Cardiac muscle cell (in vitro differentiated cells and primary cell): ENCODE measurements at places on chromosomes 13 and 19. TPM values are rescaled to one million over a fixed set of nuclear protein-coding genes. Genes with fewer than 3 reads are reported as not detected.

- no peak for DNase-seq
These were observed 39.6 kb downstream of the SHISA2 start for GRCh38 chr13:26011996-26012821.

GRCh38 chr19:54684527-54684926 lies 21.7 kb downstream of the LILRB4 start:
- DNase-seq, result peak; percentile 1

DNA sequence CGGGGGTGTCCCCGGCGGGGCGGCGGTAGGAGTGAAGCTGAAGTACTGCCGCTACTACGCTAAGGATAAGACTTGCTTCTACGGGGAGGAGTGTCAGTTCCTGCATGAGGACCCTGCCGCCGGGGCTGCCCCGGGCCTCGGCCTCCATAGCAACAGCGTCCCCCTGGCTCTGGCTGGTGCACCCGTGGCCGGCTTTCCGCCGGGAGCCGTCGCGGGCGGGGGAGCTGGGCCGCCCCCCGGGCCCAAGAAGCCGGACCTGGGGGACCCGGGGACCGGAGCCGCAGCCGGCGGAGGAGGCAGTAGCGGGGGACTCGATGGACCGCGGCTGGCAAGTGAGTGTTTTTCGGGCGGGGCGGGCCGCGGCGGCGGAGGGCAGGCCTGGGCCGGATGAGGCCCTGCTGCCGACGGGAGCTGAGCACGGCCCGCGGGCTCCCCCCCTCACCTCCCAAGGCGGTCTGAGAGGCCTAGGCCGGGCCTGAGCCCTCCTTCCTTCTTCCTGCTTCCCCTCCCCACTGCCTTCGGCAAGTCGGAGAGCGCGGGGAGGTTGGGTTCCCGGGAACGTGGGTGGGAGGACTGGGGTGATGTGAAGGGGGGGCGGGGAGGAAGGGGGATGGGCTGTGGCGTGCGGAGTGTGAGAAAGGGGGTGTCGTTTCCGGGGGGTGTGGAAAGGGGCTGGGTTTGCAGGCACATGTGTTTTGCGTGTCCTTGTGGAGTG lies 568 bp downstream of the PAN3 start:
- DNase-seq, result peak; percentile 90

DNA sequence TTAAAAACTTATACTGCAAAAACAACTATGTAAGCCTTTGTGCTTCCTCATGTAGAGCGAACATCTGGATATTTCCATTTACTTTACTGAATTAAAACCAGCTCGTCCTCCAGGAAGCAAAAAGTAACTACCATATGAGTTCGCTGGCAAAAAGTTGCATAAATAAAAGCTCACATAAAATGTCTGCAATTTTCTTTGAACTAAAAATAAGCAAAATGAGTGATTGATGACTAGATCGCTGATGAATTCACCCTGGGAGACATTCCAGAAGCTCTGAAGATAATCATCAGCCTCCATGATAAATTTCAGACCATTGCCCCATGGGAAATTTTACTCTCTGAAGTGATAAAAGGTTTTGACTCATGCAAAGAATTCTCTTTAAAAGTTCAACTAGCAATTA lies 67.3 kb upstream of the SACS start:
- peak; percentile 73 for DNase-seq

GRCh38 chr19:51066393-51067186 lies 1.7 kb upstream of the KLK13 start:
- DNase-seq, result no peak

- DNase-seq, result no peak
These were observed 173.8 kb downstream of the STK24 start for GRCh38 chr13:98403076-98403475.

GRCh38 chr13:97212004-97212403 lies 10.1 kb upstream of the MBNL2 start:
- peak; percentile 59 for DNase-seq

GRCh38 chr19:12782424-12783290 lies 7.3 kb upstream of the HOOK2 start:
- peak; percentile 70 for DNase-seq

DNA sequence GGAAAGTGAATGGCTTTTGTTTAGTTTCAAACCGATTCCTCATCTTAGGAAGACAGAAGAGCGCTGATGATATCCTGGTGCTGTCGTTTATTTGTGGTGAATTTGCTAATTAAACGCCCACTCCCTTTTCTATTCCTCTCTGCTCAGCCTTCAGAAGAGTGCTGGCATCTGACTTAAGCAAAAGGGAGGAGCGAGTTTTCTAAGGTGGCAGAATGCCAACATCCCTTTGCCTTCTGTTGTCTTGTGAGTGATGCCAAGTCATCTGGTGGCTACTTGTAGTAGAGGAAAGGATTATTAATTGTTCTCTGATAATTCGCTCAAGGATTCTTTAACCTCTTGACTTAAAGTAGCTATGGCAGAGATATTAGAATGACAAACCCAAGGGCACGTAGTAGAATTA lies 68.1 kb downstream of the ERCC5 start:
- DNase-seq, result no peak

DNA sequence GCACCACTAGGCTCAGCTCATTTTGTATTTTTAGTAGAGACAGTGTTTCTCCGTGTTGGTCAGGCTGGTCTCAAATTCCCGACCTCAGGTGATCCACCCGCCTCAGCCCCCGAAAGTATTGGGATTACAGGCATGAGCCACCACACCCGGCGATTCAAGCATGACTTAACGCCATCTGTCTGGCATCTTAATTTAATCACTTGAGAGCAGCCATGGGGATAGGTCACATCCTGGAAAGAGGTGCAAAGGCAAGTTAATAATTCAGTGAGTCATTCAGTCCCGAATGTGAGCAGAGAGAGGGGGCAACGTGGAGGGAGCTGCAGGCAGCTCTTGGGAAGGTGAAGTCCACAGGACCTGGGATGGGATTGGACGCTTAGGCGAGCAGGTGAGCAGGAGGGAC lies 31.7 kb upstream of the USP29 start:
- no peak for DNase-seq

GRCh38 chr19:28876609-28877123 lies 336.3 kb downstream of the UQCRFS1 start:
- DNase-seq, result no peak

DNA sequence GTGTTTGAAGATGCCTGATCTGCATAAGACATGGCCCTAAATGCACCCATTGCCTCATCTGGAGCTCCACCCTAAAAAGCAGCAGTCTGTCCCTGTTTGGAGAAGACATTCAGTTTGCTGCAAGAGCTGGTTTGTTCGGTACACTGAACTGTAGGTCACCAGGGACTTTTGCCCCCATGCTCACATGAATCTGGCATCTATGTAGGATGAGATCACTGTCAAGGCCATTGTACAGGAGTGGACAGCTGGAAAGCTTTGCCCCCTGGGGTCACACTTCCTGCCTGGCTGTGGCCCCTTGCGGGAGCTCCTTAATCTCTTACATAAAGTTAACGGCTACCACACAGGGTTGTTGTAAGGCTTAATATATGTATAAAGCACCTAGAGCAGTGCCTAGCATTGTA lies 73.0 kb downstream of the IPO5 start:
- peak; percentile 30 for DNase-seq

DNA sequence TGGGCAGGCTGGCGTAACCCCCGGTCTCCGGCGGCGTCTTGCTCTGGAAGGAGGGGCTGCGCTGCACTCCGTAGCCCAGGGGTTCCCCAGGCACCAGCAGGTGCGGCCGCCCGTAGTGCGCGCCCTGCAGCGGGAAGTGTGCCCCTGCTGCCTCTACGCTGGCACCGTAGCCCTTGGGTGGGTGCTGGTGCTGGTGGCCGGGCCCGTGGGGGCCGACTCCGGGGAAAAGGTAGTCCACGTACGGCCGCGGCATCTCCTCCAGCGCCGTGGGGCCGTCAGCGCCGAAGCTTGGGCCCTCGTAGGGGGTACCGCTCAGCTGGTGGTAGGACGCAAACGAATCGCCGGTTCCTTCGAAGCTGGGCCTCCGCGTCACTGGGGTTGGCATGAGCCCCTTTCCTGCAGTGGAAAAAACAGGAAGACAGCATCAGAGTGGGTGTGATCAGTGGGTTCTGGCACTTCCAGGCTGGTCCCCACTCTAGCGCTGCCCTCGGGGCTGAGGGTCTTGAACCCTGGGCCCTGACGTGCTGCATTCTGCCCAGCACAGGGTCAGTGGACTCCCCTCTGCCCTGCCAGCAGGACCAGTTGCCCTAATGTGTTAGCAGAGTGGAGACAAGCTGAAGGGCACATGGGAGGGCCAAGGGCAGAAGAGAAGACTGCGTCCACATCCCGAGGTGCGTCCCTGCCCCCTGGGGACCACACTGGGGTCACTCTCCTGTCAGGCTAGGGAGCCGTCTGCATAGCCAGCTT lies 72.3 kb downstream of the LATS2 start:
- no peak for DNase-seq

DNA sequence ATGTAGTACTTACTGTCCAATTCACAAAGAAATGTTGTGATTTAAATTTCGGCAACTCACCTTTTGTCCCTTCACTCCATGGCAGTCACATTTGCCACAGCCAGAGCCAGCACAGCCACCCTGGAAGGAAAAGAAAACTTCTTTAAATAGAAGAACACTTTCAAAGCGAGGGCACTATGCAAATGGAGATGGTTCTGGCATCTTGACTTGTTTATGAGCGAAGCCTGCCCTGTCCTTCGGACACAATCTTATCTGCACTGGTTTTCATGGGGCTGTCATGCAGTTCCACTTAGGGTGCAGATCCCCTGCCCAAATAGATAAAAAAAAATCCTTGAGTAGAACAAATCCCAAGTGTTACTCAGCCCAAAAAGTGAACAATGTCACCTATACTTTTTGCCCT lies 64.3 kb downstream of the COL4A1 start:
- DNase-seq, result peak; percentile 30

DNA sequence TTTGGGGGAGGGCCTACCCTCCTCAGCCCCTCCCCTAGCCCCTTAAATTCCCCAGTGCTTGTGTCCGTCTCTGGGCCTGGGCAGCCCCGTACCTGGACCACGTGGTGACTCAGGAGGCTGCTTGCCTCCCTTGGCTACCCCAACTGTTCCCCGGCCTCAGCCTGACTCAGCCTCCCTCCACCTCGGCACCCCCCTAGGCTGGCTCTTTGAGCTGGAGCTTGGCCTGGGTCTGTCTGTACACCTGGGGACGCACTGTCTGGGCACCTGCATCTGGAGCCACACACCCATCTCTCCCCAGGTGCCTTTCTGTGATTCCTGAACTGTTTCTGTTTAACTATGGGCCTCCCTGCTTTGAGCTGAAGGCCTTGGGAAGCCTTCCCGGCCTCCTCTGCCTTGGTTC lies 1.8 kb upstream of the KLK14 start:
- no peak for DNase-seq

The SWSAP1 gene
- 7.2 and 7.5 TPM in 2 replicates for polyA plus RNA-seq

The KISS1R gene
- 1.9 and 3.2 TPM in 2 replicates for polyA plus RNA-seq

DNA sequence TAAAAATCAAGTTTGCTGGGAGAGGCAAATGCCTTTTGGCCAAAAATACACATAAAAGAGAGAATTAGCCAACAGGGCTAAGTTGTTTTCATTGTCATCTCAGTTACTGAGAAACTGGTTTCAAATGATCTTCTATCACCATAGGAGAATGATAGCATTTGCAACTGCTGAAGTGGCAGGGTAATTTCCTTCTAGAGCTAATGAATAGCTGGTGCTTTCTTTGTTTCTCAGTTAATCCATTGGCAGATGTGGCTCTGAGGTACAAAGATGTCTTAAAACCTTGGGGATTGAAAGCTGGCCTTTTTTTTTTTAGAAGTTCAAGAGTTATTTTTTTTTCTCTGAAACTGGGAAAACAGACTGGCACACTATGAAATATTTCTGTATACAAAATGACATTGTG lies 332.7 kb upstream of the KLF12 start:
- DNase-seq, result no peak

DNA sequence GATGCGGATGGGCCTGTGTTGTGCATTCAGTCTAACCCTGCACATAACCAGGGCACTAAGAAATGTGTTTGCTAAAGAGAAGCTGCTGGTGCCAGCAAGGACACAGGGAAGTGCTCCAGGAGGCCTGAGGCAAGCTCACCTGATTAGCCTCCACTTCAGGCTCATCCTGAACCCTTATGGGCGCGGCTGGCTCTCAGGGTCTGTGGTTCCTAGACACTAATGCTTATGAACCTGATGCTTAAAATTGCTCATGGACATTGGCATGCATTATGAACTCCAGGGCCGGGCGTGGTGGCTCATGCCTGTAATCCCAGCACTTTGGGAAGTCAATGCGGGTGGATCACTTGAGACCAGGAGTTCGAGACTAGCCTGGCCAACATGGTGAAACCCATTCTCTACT lies 34.3 kb downstream of the SERP2 start:
- no peak for DNase-seq

DNA sequence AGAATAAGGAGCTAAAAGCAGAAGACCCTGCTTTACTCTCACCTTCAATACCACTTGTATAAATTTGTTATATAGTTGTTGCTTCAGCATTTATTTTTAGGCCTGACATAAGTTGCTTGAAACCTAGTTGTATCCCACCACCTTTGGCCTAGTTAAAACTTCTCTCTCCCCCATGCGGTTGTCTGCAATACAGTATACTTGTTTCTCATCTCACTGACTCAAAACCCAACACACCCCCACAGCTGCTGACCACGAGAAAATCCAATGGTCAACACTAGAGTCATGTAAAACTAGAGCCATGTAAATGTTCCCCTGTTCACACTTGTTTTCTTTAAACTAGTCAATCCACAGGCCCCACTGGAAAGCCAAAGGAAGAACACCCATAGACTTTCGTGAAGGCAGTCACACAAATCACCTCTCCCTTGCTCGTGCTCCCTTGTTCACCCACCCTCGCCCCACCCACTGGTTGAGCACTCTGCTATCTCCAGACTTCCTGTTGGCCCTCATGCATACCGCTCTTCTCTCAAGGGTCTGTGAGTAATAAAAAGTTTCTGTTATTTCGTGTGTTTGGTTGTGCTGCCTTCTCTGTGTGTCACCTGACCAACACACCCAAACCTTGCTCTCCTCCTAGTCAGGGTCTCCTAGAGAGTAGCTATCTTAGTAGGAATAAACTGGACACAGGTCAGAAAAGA lies 12.9 kb upstream of the CCDC169 start:
- peak; percentile 32 for DNase-seq

- DNase-seq, result no peak
These were observed 2.2 kb upstream of the PLAUR start for GRCh38 chr19:43672061-43672679.

DNA sequence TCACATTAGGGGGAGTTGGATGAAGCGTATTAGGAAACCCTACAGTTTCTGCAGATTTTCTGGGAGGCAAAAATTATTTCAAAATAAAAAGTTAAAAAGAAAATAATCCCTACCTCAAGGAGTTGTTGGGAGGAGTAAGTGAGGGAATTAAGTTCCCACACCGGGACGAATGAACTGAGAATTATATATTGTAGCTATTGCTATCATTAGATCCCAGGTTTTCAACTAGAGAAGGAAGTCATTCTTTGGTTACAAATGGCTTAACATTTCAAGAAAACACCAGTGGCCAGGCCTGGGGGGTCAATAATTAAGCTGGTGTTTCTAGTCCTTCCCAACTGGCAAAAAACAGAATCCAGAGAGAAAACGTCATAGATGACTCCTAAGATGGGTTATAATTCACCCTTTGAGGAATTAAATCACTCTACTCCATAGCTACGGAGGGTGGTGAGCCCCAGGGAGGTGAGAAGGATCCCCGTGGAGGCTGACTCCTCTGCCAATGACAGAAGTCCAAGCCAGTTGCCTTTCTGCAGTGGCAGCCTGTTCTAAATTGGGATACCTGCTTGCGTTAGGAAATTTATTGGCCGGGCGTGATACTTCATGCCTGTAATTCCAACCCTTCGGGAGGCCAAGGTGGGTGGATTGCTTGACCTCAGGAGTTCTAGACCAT lies 1.2 kb upstream of the MYDGF start:
- DNase-seq, result no peak

The SPC24 gene
- 7.1 and 25.8 TPM in 2 replicates for polyA plus RNA-seq
